Stimulated activated CD4-positive, alpha-beta T cell treated with anti-CD3 and anti-CD28 coated beads, Interleukin-15, amount 100 ng/mL, for 24 hours (primary cell): ENCODE measurements at places on chromosomes 5 and 9.
A peak's percentile ranks its signal among the peaks of the same experiment; 100 is the strongest.

DNA sequence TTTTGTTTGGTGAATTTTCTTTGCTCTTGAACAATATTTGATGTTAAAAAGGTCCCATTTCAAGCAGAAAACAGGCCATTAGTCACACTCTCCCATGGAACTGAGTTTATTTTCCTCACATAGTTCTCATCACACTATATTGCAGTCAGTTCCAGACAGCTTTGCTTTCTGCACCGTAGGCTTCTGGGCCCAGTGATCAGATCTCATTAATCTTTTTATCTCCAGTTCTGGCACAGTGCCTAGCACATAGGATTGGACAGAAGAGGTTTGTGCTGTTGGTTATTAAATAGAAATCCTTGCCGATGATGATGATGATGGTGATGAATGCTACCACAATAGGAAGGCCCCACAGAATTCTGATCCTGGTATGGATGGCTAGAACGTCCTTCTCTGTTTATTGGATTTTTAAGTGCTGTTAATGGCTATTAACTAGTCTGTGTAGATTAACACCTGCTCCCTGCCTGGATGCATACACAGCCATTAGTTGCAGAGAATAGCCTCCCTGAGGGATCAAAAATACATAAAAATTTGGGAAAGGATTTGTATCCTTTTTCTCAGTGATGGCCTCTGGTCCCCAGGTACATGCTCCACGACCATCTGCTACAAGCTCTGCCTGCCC, 52.0 kb upstream of the NTRK2 start:
- no peak for DNase-seq

DNA sequence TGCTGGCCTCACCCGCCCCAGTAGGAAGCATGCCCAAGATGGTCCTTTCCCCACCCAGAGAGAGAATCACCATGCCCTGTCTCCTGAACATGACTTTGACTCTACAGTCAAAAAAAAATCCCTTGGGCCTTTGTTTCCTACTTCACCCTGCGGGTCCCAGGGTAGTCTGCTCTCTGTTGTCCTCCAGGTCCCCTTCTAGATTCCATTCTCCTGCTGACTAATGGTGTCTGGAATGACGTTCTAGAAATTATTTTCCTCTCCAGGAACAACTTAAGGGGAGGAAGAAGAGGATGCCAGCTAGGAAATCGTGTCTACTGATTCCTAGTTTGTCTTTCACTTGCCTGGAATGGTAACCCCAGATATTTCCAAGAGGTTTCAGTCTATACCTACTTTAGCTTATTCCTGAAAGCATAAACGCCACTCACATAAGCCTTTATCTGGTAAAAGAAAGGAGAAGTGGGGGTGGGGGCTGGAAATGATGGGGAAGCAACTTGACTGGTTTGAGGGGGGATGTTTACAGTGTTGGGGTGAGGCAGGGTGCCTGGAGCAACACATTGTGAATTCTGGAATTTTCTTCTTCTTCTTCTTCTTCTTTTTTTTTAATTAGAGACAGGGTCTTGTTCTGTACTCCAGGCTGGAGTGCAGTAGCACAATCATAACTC, 93.9 kb downstream of the SNX18 start:
- no peak for DNase-seq

DNA sequence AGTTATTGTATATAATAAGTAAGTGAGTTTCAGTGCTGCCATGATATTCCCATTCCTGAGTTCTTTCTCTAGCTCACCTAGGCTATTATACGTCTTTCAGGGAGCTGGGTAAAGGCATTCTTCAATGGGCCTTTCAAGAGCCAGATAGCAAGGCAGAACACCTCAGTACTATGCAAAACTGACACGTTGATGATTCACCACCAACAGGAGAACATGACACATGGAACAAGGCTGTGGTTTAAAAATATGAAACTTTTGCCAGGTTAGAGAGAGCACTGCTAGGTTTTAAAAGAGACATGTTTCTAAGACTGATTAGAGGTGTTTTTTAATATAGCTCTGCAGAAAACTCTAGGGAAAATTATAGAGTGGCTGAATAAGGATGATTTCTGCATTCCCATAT, 95.9 kb downstream of the UGCG start:
- DNase-seq = peak; percentile 50

DNA sequence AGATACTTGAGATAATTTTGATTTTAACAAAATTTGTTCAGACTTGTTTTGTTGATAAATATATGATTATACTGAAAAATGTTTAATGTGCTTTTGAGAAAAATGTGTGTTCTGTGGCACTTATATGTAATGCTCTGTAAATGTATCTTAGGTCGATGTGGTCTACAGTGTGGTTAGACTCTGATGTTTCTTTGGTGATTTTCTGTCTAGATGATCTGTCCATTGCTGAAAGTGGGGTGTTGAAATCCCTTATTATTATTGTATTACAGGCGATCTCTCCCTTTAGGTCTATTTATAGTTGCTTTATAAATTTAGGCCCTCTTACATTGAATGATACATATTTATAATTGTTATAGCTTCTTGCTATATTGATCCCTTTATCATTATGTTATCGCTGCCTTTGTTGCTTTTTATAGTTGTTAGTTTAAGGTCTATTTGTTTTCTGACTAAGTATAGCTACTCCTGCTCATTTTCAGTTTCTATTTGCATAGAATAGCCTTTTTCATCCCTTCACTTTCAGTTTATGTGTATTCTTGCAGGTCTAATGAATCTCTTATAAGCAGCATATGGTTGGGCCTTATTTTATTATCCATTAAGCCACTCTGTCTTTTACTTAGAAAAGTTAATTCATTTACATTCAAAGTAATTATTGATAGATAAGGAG, 124.3 kb downstream of the MRPS30 start:
- DNase-seq = no peak

GRCh38 chr5:160165137-160166068, 46.2 kb upstream of the PWWP2A start:
- peak; percentile 7 for DNase-seq

- DNase-seq = no peak
These were observed 54.0 kb downstream of the FOXD1 start for GRCh38 chr5:73394610-73395009.

- no peak for DNase-seq
These were observed 26.1 kb downstream of the FBXO4 start for GRCh38 chr5:41951224-41951623.

- no peak for DNase-seq
These were observed 166.8 kb downstream of the HSD17B3 start for GRCh38 chr9:96135076-96135752.

DNA sequence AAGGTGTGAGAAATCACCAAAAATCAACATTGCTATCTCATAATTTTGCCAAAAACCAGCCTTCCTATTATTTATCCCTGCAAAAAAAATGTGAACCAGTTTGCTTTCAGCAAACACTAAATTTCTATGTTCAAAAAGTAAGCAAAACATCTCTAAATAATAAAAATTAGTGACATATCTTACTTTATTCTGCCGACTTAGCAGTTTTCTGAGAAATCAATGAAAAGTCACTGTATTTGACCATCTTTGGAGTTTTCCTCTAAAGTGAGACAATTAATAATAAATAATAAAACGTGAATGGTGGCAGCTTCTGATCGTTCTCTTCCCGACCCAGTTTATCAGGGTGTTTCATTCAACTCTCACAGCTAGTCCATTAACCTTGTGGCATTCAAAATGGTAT, 158.6 kb upstream of the TARS1 start:
- DNase-seq = no peak
